Natural killer cell treated with Interleukin-12 subunit alpha and Interleukin-12 subunit beta and Interleukin-15 and Interleukin-18, amount 100 ng/mL, for 72 hours (primary cell): ENCODE measurements at places on chromosomes 11 and 22. TPM values are rescaled to one million over a fixed set of nuclear protein-coding genes. Genes with fewer than 3 reads are reported as not detected.

The APOA4 gene
- not detected for total RNA-seq

The MGAT3 gene
- 2.6 TPM for total RNA-seq

The NCAM1 gene
- 65.7 TPM for total RNA-seq

The TRIM49 gene
- not detected for total RNA-seq

The FGF19 gene
- total RNA-seq: not detected

The KCNE3 gene
- total RNA-seq: 0.73 TPM

The MEI1 gene
- 82.7 TPM for total RNA-seq

The SCUBE1 gene
- 0.14 TPM for total RNA-seq

The C11orf97 gene
- not detected for total RNA-seq

The APOBEC3A gene
- total RNA-seq: 3.3 TPM

The OR56A1 gene
- total RNA-seq: 0.05 TPM

The SELENOM gene
- 4.4 TPM for total RNA-seq

The MS4A2 gene
- 1.6 TPM for total RNA-seq

The UBQLNL gene
- not detected for total RNA-seq

The SMTNL1 gene
- not detected for total RNA-seq

The XKR3 gene
- total RNA-seq: not detected

The SCN4B gene
- total RNA-seq: not detected

The PAK1 gene
- 24.1 TPM for total RNA-seq

The POLA2 gene
- 80.9 TPM for total RNA-seq

The SPINDOC gene
- 65.1 TPM for total RNA-seq

The ELFN2 gene
- total RNA-seq: not detected

The KCNC1 gene
- total RNA-seq: not detected

The CATSPERZ gene
- not detected for total RNA-seq

The H19 gene
- total RNA-seq: not detected

The C22orf23 gene
- not detected for total RNA-seq

The TNNI2 gene
- total RNA-seq: not detected

The LINC01488 gene
- not detected for total RNA-seq

The PLAAT2 gene
- total RNA-seq: not detected

The IFITM10 gene
- total RNA-seq: 2.3 TPM

The GPR83 gene
- total RNA-seq: 0.31 TPM

The PANX2 gene
- total RNA-seq: 3.5 TPM

The SERPING1 gene
- total RNA-seq: not detected

The PATE4 gene
- total RNA-seq: not detected

The MIOX gene
- not detected for total RNA-seq

The IGF2 gene
- not detected for total RNA-seq

The OR4D5 gene
- not detected for total RNA-seq

The SHANK3 gene
- not detected for total RNA-seq

The OR51A2 gene
- not detected for total RNA-seq

The EPS8L2 gene
- total RNA-seq: 2.9 TPM

The POU2AF2 gene
- not detected for total RNA-seq

The TRAPPC4 gene
- 82.3 TPM for total RNA-seq

The PRSS23 gene
- total RNA-seq: 0.95 TPM

The GGTLC3 gene
- not detected for total RNA-seq

The GLYATL1 gene
- not detected for total RNA-seq

The PKNOX2 gene
- total RNA-seq: not detected

The MYEOV gene
- not detected for total RNA-seq

The CD3D gene
- 30.5 TPM for total RNA-seq

The TMEM191C gene
- total RNA-seq: 1.4 TPM

The MYO7A gene
- not detected for total RNA-seq

The NOX4 gene
- total RNA-seq: not detected

The POU2AF3 gene
- total RNA-seq: not detected

The ARHGAP20 gene
- not detected for total RNA-seq

The PRG3 gene
- total RNA-seq: not detected
